CD4-positive, alpha-beta T cell treated with Interleukin-4 for 4 hours (primary cell): ENCODE measurements at places on chromosomes 5 and 9.

- DNase-seq: no peak
Measured at GRCh38 chr5:42131081-42131480, 206.0 kb downstream of the FBXO4 start.

GRCh38 chr9:7900541-7900940, 101.0 kb upstream of the DMAC1 start:
- no peak for DNase-seq

GRCh38 chr5:84618262-84618661, 233.6 kb upstream of the EDIL3 start:
- DNase-seq: no peak

- no peak for DNase-seq
Measured at GRCh38 chr5:34008802-34009201, 952 bp upstream of the AMACR start.

DNA sequence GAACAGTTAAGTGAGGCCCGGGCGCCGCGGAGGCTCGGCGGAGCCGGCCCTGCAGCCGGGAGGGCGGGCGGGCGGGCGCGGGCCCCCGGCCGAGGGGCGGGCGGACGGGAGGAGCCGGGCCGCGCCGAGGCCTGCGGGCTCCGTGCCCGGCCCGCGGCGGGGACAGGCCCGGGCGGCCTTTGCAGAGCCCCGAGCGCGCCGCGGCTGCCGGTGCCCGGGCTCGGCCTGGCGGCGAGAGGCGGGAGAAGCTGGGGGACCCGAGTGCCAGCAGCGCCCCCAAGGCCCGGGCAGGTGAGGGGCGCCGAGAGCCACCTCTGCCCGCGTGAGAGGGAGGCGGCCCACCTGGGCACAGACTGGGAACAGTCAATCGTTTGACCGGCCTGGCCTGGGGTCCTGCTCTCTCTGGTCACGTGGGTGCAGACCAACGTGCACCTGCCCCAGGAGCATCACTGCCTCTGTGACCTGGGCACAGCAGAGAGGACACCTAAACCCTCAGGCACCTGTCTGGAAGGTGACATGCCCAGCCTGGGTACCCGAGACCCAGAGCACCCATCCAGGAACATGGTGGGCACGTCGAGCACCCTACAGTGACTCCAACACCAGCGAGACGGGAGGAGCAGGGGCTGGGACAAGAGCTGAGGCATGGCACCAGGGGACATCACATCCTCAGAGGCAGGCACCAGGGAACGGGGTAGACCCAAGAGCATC, 531 bp downstream of the MVB12B start:
- DNase-seq: peak; percentile 12
